AG04450 (cell line): ENCODE measurements at places on chromosomes 5 and 9.

- no peak for DNase-seq
Observed at GRCh38 chr9:116627433-116627832, 59.7 kb upstream of the TRIM32 start.

GRCh38 chr9:18834740-18835361 is 198.2 kb downstream of the SAXO1 start:
- no peak for DNase-seq

DNA sequence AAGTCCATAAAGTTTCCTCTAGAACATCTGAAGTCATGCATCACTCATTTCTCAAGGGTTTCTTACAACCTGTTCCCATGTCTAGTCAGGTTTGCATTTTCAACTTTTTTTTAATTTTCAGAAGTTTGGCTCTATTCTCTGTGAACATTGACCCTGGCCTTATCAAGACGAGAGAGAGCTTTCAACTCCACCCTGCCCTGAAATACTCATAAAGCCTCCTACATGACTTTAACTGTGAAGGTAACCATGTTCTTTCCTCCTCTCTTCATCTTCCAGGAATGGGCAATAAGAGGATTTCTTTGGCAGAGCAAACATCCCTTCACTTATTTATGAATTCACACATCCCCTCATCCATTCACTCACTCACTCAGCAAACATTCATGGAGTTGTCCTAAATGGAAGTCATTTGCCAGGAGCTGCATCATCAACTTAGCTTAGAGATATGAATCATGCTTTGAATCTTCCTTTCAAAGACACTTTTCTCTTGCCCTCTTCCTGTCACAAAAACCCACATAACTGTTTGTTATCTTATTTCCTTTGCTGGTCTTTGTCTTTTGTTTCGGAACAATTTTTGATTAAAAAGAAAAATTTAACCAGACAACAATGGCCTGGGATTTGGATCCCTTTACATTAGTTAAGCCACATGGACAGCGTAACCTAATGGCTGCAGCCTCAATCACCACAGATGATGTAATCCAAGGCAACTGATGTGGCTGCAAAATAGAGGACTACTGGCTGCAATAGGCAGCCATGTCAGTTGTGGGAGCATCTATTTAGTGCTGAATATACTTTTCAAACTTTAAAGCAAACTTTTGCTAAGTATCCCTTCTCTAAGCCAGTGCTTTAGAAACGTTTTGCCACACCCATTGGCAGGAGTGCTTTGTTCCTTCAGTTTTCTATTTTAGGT is 43.0 kb upstream of the GNAQ start:
- DNase-seq: no peak

DNA sequence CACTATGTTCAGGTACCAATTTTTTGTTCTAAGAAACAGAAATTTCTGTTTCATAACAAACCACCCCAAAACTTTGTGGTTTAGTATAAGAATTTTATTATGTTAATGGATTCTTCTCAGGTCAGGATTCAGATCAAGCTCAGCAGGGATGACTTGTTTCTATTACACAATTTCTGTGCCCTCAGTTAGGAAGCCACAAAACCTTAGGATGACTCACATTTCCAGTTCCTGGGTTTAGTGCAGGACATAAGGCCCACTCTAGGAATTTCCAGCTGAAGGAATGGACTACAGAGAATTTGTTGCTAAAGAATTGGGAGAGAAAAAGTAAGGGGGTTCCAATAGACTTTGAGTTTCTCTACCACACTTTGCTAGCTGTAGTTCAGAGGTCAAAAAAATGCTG is 629.3 kb downstream of the ANXA1 start:
- DNase-seq: no peak

- no peak for DNase-seq
Observed at GRCh38 chr5:141881886-141882285, 3.7 kb upstream of the PCDH1 start.

DNA sequence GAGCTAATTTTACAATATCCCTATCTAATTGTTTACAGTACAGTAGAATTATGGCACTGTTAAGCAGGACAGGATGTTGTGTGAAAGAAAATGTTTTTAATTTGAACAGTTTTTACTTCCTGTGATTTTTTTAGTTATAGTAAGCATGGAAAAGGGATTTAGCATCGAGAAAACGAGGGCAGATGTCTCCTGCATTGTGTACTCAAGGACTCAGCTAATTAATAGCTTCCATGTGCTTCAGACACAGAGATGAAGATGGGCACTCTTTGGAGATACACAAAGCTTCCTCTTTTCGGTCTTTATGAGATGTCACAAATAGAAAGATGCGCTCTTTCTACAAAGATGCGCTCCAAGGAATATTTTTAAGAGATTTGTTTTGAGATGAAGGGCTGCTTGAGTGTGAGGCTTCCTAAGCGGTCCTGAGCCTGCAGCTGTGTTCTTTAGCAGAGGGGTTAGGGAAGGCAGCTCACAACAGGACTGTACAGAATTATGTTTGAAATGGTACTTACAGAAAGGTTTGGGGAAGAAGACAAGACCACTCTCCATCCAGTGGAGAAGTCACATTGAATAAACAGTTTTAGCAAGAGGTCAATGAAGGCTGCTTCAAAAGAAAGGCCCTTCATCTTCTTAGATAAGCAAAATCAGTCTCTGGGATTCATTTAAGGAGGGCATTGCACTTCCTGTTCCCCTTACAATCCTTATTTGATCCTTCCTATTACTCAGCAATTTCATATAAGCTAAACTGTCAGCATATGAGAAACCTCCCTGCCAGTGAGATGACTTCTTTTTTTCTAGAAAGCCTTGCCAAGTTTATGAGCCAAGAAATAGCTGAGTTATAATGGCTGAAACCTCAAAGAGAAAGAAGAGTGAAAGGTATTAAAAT is 311.5 kb downstream of the EFNA5 start:
- no peak for DNase-seq

- DNase-seq: no peak
Observed at GRCh38 chr9:134720796-134721195, 79.2 kb downstream of the COL5A1 start.

- DNase-seq: no peak
Observed at GRCh38 chr5:8944005-8944404, 601.9 kb downstream of the SEMA5A start.

DNA sequence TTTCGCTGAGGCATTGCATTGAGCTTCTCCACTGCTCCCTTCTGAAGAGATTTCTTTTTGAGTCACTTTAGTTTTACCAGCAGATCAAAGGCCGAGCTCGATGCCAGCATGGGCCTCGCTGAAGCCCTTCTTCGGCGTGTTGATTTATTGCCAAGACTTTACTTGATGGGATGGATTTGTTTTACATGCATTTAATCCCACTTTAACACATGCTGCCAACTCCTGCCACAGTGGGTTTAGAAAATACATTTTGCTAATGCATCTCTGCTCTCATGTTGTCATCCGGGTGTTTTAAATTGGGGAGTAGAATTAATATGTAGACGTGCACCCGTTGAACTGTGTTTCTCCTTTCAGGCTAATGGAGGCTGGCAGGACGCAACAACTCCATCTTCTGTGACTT is 218.3 kb downstream of the PBX3 start:
- DNase-seq: no peak
